ENCODE measurements at places on chromosomes 12 and 14. TPM values are rescaled to one million over a fixed set of nuclear protein-coding genes. Genes with fewer than 3 reads are reported as not detected.

NPAS3 gene
- 5.2 TPM for total RNA-seq

C12orf54 gene
- not detected for total RNA-seq

NYNRIN gene
- 38.3 TPM for total RNA-seq

RDH5 gene
- 9.7 TPM for total RNA-seq

ASPG gene
- not detected for total RNA-seq

FGF6 gene
- total RNA-seq = not detected

MAGOHB gene
- total RNA-seq = 50.3 TPM

MYH6 gene
- total RNA-seq = 0.04 TPM

- DNase-seq = no peak
- H3K4me3 ChIP-seq = no peak overlapping the region
- peaks cover 24% of the 10 kb centered on the region for H3K27me3 ChIP-seq
- H3K36me3 ChIP-seq = no peaks in the 10 kb centered on the region
- H3K27ac ChIP-seq = no peak overlapping the region
- H3K4me1 ChIP-seq = no peaks in the 10 kb centered on the region
These were observed 214.2 kb downstream of the GLT1D1 start for GRCh38 chr12:129067491-129067890.

GRCh38 chr12:87368259-87368658 lies 660.9 kb downstream of the C12orf50 start:
- H3K27me3 ChIP-seq = no peaks in the 10 kb centered on the region
- DNase-seq = no peak
- no peak overlapping the region for H3K27ac ChIP-seq
- H3K36me3 ChIP-seq = no peaks in the 10 kb centered on the region
- H3K4me3 ChIP-seq = no peak overlapping the region

- H3K4me3 ChIP-seq = no peak overlapping the region
- no peaks in the 10 kb centered on the region for H3K36me3 ChIP-seq
- H3K27me3 ChIP-seq = peaks cover 8% of the 10 kb centered on the region
- DNase-seq = no peak
- H3K27ac ChIP-seq = no peak overlapping the region
- peaks cover 11% of the 10 kb centered on the region for H3K4me1 ChIP-seq
These were observed 3.9 kb upstream of the SYNE2 start for GRCh38 chr14:63848890-63849289.

GRCh38 chr14:79186523-79186922 lies 1016.4 kb downstream of the NRXN3 start:
- no peak overlapping the region for H3K27ac ChIP-seq
- H3K4me1 ChIP-seq = no peaks in the 10 kb centered on the region
- no peaks in the 10 kb centered on the region for H3K36me3 ChIP-seq
- H3K27me3 ChIP-seq = no peaks in the 10 kb centered on the region
- no peak for DNase-seq

DNA sequence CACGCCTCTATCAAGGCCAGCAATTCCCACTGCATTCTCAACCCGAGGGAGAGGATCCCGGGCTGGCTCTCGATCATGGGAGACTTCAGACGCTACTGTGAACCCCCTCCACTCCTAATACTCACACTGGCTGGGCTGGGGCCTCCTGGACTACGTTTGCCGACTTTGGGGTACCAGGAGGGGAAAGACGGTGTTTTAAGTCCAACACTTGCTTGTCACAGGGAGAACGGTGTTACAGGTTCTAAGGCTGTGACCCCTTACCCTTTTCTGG lies 463 bp downstream of the NACA start:
- H3K36me3 ChIP-seq = peaks cover 19% of the 10 kb centered on the region
- H3K27me3 ChIP-seq = no peaks in the 10 kb centered on the region
- H3K27ac ChIP-seq = peak overlapping the region; percentile 100
- DNase-seq = no peak

GRCh38 chr12:130959632-130960031 lies 5.9 kb downstream of the ADGRD1 start:
- no peaks in the 10 kb centered on the region for H3K36me3 ChIP-seq
- no peak for DNase-seq
- H3K4me3 ChIP-seq = no peak overlapping the region
- peaks cover 4% of the 10 kb centered on the region for H3K4me1 ChIP-seq
- H3K27ac ChIP-seq = no peak overlapping the region

- no peak overlapping the region for H3K4me3 ChIP-seq
- DNase-seq = no peak
- H3K27me3 ChIP-seq = no peaks in the 10 kb centered on the region
- H3K36me3 ChIP-seq = no peaks in the 10 kb centered on the region
These were observed 233.4 kb downstream of the BMP4 start for GRCh38 chr14:53723221-53723620.

DNA sequence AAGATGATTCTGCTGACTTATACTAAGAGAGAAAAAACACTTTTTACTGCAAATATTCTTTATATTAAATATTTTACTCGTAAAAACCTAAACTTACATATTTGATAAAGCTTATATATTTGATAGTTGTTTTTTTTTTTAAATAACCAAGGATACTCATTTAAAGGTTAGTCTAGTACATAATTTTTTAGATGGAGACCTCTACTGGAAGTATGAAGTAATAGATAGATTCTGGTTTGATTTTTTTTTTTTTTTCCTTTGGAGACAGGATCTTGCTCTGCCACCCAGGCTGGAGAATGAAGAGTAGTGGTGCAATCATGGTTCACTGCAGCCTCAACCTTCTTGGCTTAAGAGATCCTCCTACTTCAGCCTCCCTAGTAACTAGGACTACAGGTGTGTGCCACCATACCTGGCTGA lies 16.4 kb downstream of the ARID2 start:
- H3K36me3 ChIP-seq = peaks cover 23% of the 10 kb centered on the region
- H3K4me1 ChIP-seq = peaks cover 3% of the 10 kb centered on the region
- no peak overlapping the region for H3K4me3 ChIP-seq
- H3K27ac ChIP-seq = no peak overlapping the region

- peaks cover 10% of the 10 kb centered on the region for H3K36me3 ChIP-seq
- H3K4me3 ChIP-seq = no peak overlapping the region
- H3K27me3 ChIP-seq = no peaks in the 10 kb centered on the region
- DNase-seq = no peak
These were observed 19.1 kb downstream of the RPAP3 start for GRCh38 chr12:47686645-47687240.

DNA sequence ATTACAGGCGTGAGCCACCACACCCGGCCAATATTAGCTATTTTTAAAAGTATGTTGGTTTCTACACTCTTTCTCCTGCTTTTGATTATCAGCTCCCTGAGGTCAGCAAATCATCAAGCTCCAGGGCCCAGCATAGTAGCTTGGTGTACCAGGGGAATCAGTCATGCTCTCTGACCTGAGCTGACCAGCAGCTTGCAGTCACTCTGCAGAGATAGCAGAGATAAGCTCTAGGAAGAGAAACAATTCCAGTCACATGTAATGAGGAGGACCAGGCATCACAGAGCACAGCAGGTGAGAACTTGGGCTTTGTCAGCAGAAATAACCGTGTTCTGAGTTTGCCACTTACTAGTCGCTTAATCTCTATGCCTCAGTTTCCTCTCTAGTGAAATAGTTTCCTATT lies 8.5 kb downstream of the PLEKHD1 start:
- peaks cover 21% of the 10 kb centered on the region for H3K27me3 ChIP-seq
- H3K4me1 ChIP-seq = no peaks in the 10 kb centered on the region
- DNase-seq = no peak
- no peak overlapping the region for H3K27ac ChIP-seq

DNA sequence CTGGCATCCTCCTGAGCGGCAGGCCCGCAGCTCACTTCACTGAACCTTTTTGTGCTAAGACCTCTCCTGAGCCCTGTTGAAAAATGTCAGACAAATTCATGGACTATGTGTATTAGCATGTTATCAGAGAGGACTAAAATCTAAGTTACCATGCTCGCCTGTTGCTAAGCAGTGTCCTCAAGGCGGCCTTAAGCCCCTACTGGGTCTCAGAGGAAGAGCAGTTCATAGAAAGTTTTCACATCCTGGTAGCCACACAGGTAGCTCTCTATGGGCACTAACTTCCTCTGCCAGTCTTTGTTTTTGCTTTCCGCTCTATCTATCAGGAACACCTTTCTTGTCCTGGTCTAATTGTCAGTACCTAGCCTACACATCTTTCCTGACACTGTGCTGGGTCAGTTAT lies 306.6 kb upstream of the MIS18BP1 start:
- no peaks in the 10 kb centered on the region for H3K27me3 ChIP-seq
- no peak for DNase-seq
- H3K4me3 ChIP-seq = no peak overlapping the region
- H3K27ac ChIP-seq = no peak overlapping the region
- H3K36me3 ChIP-seq = no peaks in the 10 kb centered on the region

DNA sequence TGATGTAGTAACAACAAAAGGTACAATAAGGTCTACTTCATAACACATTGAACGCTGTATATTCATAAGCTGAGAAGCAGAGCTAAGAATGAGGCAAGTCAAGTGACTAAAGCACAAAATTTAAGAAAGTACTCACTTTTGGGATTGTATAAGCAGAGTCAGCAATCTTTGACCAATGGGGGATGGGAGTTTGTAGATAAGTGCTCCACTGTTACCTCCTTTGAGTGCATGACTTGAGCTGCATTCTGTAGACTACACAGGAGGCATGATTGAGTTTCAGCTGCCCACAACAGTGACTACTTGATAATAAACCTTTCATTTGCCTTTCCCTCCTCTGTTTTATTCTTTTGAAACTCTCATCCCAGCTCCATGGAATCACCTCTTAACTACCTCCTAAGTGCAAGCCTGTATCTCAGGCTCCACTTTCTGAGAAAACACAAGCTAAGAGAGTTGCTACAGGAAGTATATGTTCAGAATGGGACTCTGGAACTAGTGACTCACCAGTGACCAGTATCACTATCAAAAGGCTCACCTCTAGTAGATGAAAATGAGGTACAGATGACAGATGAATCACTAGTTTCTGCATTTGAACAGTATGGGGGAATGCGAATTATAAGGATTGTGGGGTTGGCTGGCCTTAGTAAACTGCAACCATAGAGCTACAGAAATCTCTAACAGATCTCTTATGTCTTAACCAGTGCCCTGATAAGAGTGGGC lies 49.2 kb downstream of the SLC35F4 start:
- H3K27me3 ChIP-seq = no peaks in the 10 kb centered on the region
- DNase-seq = no peak
- H3K27ac ChIP-seq = no peak overlapping the region
- no peak overlapping the region for H3K4me3 ChIP-seq
- no peaks in the 10 kb centered on the region for H3K36me3 ChIP-seq

DNA sequence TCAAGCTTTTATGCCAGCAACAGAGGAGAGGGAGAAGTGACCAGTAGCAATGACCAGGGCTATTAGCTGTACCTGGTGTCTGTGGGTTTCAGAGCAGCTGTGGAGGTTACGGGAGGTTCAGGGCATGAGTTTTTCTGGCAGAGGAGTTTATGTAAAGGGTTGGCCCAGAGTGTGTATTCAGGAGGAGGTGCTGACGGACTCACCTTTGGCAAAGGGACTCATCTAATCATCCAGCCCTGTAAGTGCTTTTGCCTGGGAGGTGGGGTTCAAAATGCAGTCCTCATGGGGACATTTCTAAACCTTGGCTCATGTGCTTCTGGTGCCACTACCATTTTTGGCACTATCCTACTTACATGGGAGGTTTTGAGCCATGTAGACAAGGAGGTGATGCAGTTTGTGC lies 95.3 kb downstream of the DAD1 start:
- DNase-seq = no peak
- H3K27ac ChIP-seq = no peak overlapping the region
- H3K4me3 ChIP-seq = no peak overlapping the region
- H3K27me3 ChIP-seq = peaks cover 9% of the 10 kb centered on the region
- no peaks in the 10 kb centered on the region for H3K36me3 ChIP-seq

DNA sequence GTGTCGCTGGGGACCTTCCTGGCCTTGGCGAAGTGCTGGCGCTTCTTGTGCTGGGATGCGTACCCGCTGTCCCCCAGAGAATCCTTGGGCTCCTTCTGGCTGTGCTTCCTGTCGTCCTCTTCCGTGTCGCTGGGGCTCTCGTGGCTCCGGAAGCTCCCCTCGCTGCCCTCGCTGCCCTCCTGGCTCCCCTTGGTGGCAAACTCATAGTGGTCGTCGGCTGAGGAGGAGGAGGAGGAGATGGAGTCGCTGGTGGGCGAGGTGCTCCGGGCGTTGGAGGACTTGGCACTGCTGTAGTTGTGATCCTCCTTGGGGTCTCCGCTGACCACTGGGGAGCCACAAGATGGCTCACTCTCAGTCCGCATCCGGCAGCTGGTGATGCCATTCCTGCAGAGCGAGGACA lies 254.4 kb downstream of the FOXN3 start:
- H3K4me1 ChIP-seq = no peaks in the 10 kb centered on the region
- H3K36me3 ChIP-seq = peaks cover 9% of the 10 kb centered on the region
- DNase-seq = no peak
- H3K4me3 ChIP-seq = no peak overlapping the region
- H3K27me3 ChIP-seq = peaks cover 2% of the 10 kb centered on the region

GRCh38 chr14:33967138-33967537 lies 16.3 kb upstream of the EGLN3 start:
- peaks cover 3% of the 10 kb centered on the region for H3K27me3 ChIP-seq

DNA sequence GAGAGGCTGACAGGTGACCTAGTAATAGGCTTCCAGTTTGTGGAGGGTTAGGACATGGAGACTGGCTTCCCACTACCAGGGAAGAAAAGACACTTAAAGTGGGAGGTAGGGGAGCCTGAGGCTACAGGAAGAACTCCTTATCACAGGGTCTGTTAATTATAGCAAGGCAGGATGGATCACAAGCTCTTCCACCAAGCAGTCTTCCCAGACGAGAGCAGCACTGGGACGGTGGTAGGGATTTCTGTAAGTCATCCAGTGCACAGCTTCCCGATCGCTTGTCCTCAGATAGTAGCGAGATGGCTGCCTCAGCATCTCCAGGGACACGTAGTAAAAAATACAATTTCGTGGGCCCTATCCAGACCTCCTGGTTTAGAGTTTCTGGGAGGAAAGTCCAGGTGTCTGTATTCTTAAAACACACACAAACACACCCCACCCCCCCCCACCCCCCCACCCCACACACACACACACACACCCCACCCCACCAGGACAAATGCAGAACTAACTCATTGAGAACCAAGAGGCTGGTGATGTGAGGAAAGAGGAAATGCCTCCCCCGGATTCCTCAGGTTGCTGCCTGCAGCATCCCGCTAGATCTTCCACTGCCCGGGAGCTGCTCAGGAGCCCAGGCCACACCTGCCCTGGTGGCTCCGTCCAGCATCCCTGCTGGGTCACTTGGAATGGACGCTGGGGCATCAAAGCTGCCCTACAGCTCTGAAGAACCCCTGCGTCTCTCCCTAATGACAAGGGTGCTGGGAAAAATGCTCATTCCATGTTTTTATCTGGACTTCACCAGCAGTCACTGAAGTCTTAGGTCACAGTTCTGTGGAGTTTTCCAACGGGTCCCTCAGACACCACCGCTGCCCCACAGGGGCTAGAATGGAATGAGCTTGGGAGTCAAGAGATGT lies 307.2 kb downstream of the CACNA1C start:
- no peaks in the 10 kb centered on the region for H3K36me3 ChIP-seq
- no peak for DNase-seq
- no peaks in the 10 kb centered on the region for H3K4me1 ChIP-seq

- no peaks in the 10 kb centered on the region for H3K4me1 ChIP-seq
- no peak overlapping the region for H3K27ac ChIP-seq
- no peak overlapping the region for H3K4me3 ChIP-seq
These were observed 1095.7 kb downstream of the FLRT2 start for GRCh38 chr14:86625637-86626036.

GRCh38 chr12:42643881-42644579 lies 54.5 kb upstream of the PRICKLE1 start:
- H3K36me3 ChIP-seq = no peaks in the 10 kb centered on the region
- H3K4me3 ChIP-seq = no peak overlapping the region
- peaks cover 15% of the 10 kb centered on the region for H3K4me1 ChIP-seq
- no peak for DNase-seq
- no peaks in the 10 kb centered on the region for H3K27me3 ChIP-seq

GRCh38 chr14:75748336-75748735 lies 87.3 kb downstream of the TTLL5 start:
- H3K4me3 ChIP-seq = no peak overlapping the region
- H3K36me3 ChIP-seq = peaks cover 44% of the 10 kb centered on the region
- no peak for DNase-seq
- H3K4me1 ChIP-seq = no peaks in the 10 kb centered on the region

Data from progenitor cell of endocrine pancreas (in vitro differentiated cells).